ENCODE measurements at places on chromosomes 4 and X.

- no peaks in the 10 kb centered on the region for H3K4me1 ChIP-seq
- H3K4me3 ChIP-seq, result no peak overlapping the region
- no peak for DNase-seq
- H3K36me3 ChIP-seq, result no peaks in the 10 kb centered on the region
- no peaks in the 10 kb centered on the region for H3K27me3 ChIP-seq
- no peak overlapping the region for H3K27ac ChIP-seq
Observed at GRCh38 chr4:147594107-147594506, 23.1 kb upstream of the TMEM184C start.

DNA sequence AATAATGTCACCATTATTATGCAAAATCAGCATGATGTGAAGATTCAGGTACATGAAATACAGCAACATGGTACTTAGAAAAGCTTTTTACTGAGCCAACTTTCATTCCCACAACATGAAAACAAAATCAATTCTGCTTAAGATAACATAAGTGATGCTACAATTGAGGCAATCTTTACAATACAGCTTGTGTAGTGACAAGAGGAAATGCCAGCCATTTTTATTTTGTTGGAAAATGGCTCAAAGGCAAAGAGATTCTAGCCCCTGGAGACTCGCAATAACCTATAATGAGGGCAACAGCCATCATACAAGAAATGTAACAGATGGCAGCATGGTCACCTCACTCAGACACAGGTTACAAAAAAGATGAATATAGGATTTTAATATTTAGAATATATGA, 560.4 kb downstream of the SPOCK3 start:
- no peaks in the 10 kb centered on the region for H3K4me1 ChIP-seq
- no peaks in the 10 kb centered on the region for H3K36me3 ChIP-seq

DNA sequence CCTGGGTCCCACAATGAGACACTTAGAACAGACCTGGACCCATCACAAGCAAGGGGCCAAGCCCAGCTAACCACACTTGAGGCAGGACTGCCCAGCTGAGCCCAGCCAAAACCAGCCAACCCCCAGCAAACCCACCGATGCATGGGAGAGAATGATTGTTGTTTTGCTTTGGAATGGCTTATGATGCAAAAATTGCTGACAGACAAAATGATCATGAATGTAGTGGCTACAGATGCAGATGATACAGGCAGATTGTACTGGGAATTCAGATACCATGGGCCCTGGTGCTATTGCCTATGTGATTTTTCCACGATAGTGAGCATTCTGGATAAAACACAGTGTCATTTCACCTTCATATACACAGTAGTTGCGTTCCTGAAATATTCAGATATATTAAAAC, 9.0 kb upstream of the ZCCHC4 start:
- H3K4me1 ChIP-seq, result no peaks in the 10 kb centered on the region
- H3K4me3 ChIP-seq, result no peak overlapping the region
- DNase-seq, result no peak
- no peaks in the 10 kb centered on the region for H3K36me3 ChIP-seq
- no peak overlapping the region for H3K27ac ChIP-seq
- H3K27me3 ChIP-seq, result no peaks in the 10 kb centered on the region

GRCh38 chrX:72620550-72621145, 48.0 kb upstream of the HDAC8 start:
- H3K36me3 ChIP-seq, result no peaks in the 10 kb centered on the region
- no peak overlapping the region for H3K27ac ChIP-seq
- H3K4me3 ChIP-seq, result no peak overlapping the region

DNA sequence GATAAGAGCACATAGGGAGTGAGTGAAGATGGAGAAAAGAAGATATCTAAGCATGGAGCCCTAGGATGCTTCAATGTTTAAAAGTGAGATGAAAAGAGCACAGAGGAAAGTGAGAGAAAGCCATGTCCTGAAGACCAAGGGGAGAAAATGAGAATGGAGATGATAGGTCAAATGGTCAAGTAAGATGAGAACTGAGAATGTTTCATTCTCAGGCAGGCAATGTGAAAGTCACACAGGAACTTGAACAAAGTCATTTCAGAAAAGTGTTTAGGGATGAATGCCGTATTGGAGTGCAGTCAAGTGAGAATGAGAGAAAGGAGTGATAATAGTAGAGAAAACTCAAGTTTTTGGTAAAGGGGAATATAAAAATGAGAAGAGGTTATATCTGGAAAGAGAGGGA, 148.7 kb upstream of the PTCHD1 start:
- H3K27me3 ChIP-seq, result no peaks in the 10 kb centered on the region
- no peaks in the 10 kb centered on the region for H3K4me1 ChIP-seq

DNA sequence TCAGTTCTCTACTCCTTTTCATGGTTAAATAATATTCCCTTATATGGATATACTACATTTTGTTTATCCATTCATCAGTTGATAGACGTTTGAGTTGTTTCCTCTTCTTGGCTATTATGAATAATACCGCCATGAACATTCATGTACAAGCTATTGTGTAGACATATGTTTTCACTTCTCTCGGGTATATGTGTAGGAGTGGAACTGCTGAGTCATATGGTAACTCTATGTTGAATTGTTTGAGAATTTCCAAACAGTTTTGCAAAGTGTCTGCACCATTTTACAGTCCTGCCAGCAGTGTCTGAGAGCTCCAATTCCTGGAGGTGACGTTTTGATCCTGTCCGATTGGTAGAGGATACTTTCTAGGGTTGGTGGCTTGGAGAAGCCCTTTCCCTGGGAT, 23.6 kb downstream of the PLAC1 start:
- H3K4me3 ChIP-seq, result no peak overlapping the region
- no peak overlapping the region for H3K27ac ChIP-seq
- H3K27me3 ChIP-seq, result no peaks in the 10 kb centered on the region
- no peaks in the 10 kb centered on the region for H3K36me3 ChIP-seq

GRCh38 chr4:8071766-8072165, 86.8 kb downstream of the ABLIM2 start:
- H3K4me1 ChIP-seq, result no peaks in the 10 kb centered on the region
- H3K4me3 ChIP-seq, result no peak overlapping the region
- DNase-seq, result no peak
- no peaks in the 10 kb centered on the region for H3K27me3 ChIP-seq

DNA sequence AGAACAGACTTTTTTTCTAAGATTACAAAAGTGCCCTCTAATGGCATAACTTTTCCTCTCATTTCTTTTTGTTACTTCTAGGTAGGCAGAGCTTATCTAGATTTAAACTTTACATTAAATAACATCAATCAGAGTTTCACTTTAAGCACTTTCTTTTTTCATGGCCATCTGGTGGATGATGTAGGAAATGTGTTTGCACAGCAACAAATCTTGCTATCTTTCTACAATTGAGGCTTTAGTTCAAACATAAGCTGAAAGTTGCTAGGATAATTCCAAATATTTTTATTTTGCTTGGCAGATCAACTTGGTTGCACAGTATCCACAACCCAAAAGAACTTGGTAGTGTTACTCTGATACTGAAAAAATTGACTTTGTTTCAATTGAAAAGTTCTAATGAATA, 22.0 kb downstream of the NDNF start:
- no peaks in the 10 kb centered on the region for H3K4me1 ChIP-seq
- H3K4me3 ChIP-seq, result no peak overlapping the region
- H3K27me3 ChIP-seq, result no peaks in the 10 kb centered on the region
- DNase-seq, result peak; percentile 22
- no peaks in the 10 kb centered on the region for H3K36me3 ChIP-seq

- no peak for DNase-seq
- H3K27ac ChIP-seq, result no peak overlapping the region
- no peaks in the 10 kb centered on the region for H3K36me3 ChIP-seq
- no peaks in the 10 kb centered on the region for H3K27me3 ChIP-seq
- H3K4me3 ChIP-seq, result no peak overlapping the region
Observed at GRCh38 chr4:40576651-40577480, 52.8 kb downstream of the RBM47 start.

GRCh38 chrX:77527233-77528001, 80.2 kb downstream of the FGF16 start:
- no peaks in the 10 kb centered on the region for H3K4me1 ChIP-seq
- H3K36me3 ChIP-seq, result no peaks in the 10 kb centered on the region
- H3K4me3 ChIP-seq, result no peak overlapping the region
- DNase-seq, result no peak
- H3K27ac ChIP-seq, result no peak overlapping the region
- H3K27me3 ChIP-seq, result no peaks in the 10 kb centered on the region

- H3K27me3 ChIP-seq, result no peaks in the 10 kb centered on the region
- no peaks in the 10 kb centered on the region for H3K4me1 ChIP-seq
- peak overlapping the region; percentile 64 for H3K4me3 ChIP-seq
- DNase-seq, result no peak
- H3K27ac ChIP-seq, result no peak overlapping the region
Observed at GRCh38 chrX:41276661-41277506, 57.1 kb upstream of the DDX3X start.

DNA sequence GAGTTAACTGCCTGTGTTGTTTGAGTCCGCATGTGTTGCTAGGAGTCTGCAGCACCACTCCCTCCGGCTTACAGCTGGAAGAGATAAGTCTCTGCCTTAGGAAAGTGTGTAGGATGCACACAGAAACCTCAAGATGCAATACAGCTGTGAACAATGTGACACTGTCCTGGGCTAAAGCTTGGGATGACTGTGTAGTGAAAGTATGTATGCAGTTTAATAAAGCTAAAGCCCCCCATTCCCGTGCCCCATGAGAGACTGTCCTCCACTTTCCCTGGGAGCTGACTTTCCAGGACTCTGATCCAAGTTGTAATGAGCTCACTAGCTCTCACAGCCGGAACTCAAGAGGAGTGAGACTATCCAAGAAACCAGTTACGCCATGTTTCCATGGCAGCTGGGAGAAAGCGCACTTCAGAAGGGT, 156.6 kb upstream of the FTHL17 start:
- no peaks in the 10 kb centered on the region for H3K36me3 ChIP-seq
- H3K4me3 ChIP-seq, result no peak overlapping the region
- H3K27ac ChIP-seq, result no peak overlapping the region

- no peak overlapping the region for H3K4me3 ChIP-seq
- no peaks in the 10 kb centered on the region for H3K36me3 ChIP-seq
- H3K4me1 ChIP-seq, result no peaks in the 10 kb centered on the region
Observed at GRCh38 chrX:133593531-133593930, 178.2 kb upstream of the GPC4 start.

GRCh38 chr4:55385201-55385649, 10.5 kb upstream of the TMEM165 start:
- H3K27ac ChIP-seq, result no peak overlapping the region
- no peak overlapping the region for H3K4me3 ChIP-seq
- no peaks in the 10 kb centered on the region for H3K36me3 ChIP-seq
- H3K27me3 ChIP-seq, result no peaks in the 10 kb centered on the region
- DNase-seq, result no peak
- H3K4me1 ChIP-seq, result no peaks in the 10 kb centered on the region
